ENCODE measurements at places on chromosomes 12 and 14.
A peak's percentile ranks its signal among the peaks of the same experiment; 100 is the strongest.

- no peak for DNase-seq
These were observed 120.8 kb upstream of the CCDC196 start for GRCh38 chr14:66365388-66365787.

- no peak for DNase-seq
These were observed 41.1 kb upstream of the CLMN start for GRCh38 chr14:95360828-95361227.

GRCh38 chr14:83257466-83258439 is 1724.1 kb upstream of the SEL1L start:
- DNase-seq: no peak

DNA sequence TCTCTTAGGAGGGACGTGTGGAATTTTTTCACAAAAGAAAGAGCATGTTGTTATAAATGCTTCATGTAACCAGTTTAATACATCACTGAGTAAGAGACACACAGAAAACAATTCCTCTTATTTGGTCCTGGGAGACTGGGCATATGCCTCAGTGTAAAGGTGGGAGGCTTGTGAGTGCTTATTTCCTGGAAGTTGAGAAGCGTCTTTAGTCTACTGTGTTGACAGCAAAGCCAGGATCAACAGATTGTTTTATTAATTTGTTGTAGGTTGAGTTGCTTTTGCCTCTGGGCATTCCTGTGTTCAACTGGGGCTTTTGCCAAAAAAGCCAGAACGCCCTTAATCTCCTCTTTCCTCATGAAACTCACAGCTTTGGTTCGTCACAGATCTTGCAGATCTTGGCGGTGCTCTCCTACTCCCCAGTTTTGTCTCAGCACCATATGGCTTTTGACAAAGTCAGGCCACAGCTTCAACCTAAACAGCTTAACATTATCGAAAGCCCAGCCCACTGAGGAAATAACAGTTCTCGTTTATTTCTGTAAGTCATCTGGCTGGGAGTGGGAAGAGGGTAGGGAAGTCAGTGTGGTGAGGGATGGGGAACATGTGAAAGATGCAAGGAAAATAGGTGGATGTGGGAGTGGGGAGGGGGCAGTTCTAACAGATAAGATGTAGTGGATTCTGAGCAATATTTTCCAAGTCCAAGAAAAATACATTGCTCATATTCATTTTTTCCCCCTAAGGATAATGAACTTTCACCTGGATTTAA is 227.2 kb downstream of the DACT1 start:
- DNase-seq: peak; percentile 15

GRCh38 chr14:103735815-103736545 is 20.4 kb downstream of the ZFYVE21 start:
- no peak for DNase-seq

- no peak for DNase-seq
These were observed 331.6 kb upstream of the STXBP6 start for GRCh38 chr14:25381498-25381897.

GRCh38 chr12:123516216-123516780 is 17.2 kb downstream of the RILPL1 start:
- DNase-seq: peak; percentile 44

DNA sequence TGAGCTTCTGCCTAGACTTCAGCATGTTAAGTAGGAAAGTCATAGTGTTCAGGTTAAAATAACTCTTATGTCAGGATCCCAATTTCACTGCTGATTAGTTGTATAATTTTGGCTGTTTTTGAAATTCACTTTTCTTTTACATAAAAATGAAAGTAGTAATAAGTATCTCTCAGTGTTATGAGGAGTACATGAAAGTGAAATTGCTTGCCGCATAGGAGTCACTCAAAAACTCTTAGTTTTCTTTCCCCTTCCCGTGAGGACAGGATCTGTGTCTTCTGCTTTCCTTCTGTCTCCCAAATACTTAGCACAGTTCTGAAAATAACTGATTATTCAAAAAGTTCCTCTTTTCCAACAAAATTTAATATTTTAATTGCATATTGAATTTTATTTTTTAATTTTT is 100.5 kb downstream of the SLC38A4 start:
- no peak for DNase-seq

- no peak for DNase-seq
These were observed 397.4 kb upstream of the OR4E1 start for GRCh38 chr14:22071006-22071405.

GRCh38 chr14:94103554-94104150 is 6.9 kb upstream of the IFI27 start:
- peak; percentile 21 for DNase-seq

DNA sequence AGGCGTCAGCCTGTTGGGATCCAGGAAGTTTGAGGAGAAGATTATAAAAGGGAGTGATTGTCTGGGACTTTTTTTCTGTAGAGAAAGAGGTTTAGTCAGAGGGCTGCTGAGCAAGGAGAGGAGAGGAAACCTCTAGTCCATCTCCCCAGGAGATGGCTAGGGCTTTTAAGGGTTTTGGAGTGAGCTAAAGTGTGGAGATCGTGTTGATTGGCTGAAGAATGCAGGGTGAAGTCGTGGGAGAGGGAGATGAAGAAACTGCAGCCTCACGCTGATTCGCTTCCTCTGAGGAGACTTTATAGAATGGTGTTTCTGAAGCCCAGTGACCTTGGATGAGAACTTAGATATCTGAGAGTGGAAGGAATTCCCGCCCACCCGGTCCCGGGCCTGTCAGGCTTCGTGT is 193.7 kb upstream of the PWP1 start:
- DNase-seq: peak; percentile 42

DNA sequence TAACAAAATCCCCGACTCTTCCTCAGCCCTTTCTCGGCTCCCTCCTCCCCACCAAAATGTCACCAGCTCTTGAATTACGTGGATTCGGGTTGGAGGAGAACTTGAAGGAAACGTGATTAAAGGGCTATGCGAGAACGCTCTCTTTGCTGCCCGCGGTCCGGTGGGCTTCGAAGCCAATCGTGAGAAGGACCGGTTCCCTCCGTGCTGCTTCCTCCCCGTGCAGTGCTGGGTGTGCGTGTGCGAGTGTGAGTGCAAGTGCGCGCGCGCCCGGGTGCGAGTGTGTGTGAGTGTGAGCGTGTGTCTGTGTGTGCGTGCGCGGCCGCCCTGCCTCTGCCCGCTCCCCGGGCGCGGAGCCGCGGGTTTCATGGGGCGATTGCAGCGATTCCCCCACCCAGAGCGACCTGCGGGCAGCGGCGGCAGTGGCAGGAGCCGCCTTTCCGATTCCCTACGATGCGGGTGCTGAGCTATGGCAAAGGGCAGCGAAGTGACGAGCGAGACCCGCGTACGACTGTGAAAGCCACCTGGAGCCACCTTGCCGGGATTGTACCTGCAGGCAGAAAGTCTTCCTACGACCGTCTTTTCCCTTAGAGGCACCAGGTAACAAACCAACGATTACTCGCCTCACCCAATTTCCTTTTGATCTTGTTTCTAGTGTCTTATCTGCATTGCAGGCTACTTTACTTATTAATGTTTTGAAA is 1.4 kb downstream of the LRFN5 start:
- peak; percentile 15 for DNase-seq

- DNase-seq: peak; percentile 24
These were observed 37.2 kb downstream of the CFAP251 start for GRCh38 chr12:121955258-121956237.

- DNase-seq: no peak
These were observed 12.9 kb downstream of the GPR84 start for GRCh38 chr12:54351341-54351740.

DNA sequence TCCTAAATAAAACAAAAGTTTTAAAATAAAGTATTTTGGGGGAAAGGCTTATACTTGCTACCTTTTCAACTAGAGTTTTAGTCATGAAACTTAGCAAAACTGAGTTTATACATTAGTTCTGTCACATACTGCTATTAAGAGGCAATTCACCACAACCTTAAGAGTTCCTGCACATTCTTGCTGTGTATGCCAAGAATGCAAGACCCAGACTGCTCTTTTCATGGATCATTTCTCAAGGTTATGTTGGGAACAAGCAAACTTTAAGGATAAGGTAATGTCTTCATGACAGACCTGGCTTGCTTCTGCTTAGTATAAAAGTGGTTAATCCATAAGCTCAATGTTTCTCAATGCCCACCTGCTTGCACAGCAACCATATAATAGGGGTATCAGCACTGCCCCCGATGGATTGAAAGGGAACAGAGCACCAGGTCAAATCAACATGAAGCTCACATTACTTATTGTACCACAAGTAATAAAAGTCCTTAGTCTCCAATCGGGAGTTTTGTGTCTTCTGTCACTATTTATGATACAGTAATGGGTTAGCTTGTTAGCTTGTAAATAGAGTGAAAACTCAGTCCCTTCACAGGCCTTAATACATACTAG is 67.6 kb downstream of the KIF21A start:
- peak; percentile 21 for DNase-seq

GRCh38 chr12:88494520-88494919 is 85.8 kb downstream of the KITLG start:
- DNase-seq: no peak

- DNase-seq: no peak
These were observed 283.8 kb downstream of the PAWR start for GRCh38 chr12:79406993-79407392.

DNA sequence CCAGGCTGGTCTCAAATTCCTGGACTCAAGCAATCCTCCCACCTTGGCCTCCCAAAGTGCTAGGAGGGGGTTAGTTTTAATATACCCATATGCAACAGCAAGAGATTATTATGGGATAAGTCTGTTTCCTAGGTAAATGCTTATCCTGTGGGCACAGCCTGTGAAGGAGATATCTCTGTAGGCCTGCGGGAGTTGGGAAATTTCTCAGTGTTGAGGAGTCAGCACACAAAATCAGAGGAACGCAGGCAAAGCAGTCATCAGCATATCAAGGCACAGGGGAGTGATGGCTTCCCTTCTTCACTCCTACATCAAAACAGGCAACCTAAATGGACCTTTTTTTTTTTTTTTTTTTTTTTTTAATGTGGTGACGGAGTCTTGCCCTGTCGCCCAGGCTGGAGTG is 20.9 kb upstream of the TMED10 start:
- DNase-seq: no peak

- DNase-seq: peak; percentile 35
These were observed 124.9 kb upstream of the ATXN7L3B start for GRCh38 chr12:74412606-74413230.

- DNase-seq: no peak
These were observed 120.1 kb upstream of the EGLN3 start for GRCh38 chr14:34070917-34071407.

GRCh38 chr12:93361151-93361919 is 16.4 kb upstream of the NUDT4 start:
- peak; percentile 67 for DNase-seq

DNA sequence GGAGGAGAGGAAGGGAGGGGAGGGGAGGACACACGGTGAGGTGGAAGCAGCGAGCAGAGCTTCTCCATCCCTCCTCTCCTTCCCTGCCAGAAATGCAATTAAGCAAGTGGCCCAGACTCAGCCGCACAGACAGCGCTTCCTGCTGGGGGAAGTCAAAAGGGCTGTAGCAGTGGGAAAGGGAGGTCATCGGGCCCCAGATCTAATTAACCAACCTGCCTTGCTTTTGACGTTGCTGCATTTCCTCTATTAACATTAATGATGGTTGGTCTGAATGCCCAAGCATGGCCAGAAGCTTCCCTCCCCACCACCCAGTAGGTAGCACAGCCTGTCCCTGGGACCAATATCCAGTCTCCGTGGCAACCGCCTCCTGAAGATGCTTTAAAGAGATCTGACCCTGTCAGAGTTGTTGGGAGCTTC is 4.6 kb upstream of the NGB start:
- DNase-seq: no peak

DNA sequence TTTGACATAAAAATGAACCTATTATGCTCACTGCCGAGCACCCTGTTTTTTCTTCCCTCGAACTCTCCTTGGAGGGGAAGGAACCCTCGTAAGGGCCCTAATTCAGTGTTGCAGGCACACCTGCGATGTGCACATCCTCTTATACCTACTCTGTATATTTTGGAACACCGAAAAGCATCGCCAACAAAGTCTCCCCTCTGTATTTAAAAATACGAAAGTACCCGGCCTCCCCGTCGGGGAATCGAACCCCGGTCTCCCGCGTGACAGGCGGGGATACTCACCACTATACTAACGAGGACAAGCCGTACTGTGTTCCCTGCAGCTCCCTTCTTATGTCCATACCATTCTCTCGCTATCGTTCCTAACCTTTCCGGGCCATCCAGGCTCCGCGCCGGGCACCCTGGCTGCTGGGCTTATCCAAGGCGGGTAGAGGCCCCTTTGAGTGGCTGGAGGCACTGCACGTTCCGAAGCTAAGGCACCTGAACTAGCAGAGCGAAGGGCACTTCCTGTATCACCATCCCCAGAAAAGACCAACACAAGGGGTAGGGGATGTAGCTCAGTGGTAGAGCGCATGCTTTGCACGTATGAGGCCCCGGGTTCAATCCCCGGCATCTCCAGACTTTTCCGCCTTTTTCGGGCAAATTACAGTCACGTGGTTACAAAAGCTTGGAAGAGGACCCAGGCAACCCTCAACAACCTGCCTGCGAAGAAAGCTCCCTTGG is 25.1 kb upstream of the UBC start:
- peak; percentile 93 for DNase-seq

DNA sequence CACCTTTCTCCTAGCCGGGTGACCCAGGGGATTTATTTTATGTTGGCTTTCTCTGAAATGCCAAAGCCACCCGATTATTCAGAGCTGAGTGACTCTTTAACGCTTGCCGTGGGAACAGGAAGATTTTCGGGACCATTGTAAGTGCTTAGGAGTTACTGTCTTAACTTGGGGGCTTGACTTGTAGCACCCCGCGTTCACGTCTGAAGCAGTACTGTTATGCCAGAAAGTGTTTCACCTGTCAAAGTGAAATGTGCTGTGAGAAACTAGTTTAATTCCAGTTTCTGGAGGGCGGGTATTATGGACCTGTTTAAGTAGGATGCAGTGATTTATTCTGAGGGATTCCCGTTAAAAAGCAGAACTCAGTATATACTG is 218 bp downstream of the LYSET start:
- DNase-seq: peak; percentile 42

DNA sequence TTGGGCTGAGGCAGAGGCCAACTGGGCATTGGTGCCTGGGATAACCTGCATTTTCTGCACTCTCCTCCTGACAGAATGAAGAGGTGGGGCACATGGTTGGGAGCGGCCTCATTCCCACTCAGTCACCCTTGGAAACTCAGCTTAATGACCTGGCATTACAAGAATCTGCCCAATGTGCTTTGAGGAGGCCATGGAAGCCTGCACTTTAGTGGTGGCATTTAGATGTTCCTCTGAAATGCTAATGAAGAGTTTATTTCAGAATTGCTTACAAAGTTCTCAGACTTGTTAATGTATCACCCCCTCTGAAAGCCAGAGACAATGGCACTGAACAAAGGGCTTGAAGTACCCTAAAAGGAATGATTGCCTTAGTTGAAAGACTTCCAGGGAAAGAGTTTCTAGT is 71.4 kb upstream of the PARP11 start:
- no peak for DNase-seq

DNA sequence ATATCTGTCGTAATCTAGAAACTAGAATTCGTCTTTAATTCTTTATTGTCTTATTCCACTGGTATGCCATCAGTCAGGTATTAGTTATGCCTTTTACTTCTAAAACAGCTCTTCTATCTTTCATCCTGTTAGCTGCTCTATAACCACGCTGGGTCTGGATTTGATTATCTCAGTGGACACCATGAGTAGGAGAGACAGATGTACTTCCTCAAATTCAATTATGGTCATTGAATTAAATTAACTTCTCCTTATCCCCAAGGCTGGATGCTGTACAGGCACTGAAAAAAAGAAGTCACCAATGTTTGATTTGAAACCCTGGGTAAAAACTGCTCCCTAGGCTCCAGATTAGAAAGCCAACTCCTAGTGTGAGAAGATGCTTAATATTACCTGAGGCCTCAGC is 107.3 kb downstream of the PIK3C2G start:
- DNase-seq: no peak

Measured in astrocyte of the spinal cord (primary cell).